SJCRH30 (cell line): ENCODE measurements at places on chromosomes 16 and 17. TPM values are rescaled to one million over a fixed set of nuclear protein-coding genes. Genes with fewer than 3 reads are reported as not detected.
A peak's percentile ranks its signal among the peaks of the same experiment; 100 is the strongest.

- DNase-seq = no peak
Measured at GRCh38 chr16:66254751-66255150, 111.7 kb upstream of the CDH5 start.

DNA sequence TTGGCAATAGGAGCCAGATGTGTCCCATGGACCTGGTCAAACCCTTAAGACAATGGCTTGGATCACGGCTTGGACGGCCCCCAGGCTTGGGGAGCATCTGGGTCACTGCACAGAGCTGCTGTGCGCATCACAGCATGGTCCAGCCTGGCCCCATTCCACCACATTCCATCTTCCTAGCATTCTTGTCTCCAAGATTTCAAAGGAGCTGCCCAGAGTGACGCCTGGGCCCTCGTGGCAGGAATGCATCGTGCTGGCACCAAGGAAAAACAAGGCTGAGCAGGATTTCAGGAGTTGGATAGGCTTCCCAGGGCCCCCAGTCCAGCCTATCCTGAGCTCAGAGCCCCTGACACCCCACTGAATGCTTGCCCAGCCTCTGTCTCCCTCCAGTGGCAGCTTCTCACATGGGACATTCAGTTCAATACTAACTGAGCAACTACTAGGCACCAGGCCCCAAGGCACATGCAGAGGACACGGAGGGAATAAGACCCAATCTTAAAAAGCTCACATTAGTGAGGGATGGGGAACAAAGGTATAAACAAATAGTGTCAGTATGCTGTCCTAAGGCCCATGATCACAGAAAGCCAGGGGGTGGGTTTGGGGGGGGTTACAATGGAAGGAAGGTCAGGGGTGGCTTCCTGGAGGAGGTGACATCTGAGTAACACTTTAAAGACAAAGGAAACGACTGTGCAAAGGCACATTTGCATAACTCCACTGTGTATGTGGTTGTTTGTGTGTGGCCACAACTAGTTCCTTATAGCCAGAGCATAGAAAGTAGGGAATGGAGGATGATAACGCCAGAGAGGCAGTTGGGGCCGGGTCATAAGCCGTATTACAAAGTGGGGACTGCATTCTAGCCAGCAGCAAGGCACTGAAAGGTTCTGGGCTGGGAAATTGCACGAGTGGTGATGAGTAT, 34.1 kb downstream of the TK2 start:
- no peak for DNase-seq

Gene MYO1C
- 17.9 and 19.1 TPM in 2 replicates for total RNA-seq

- DNase-seq = no peak
Measured at GRCh38 chr16:30699615-30700099, 686 bp downstream of the SRCAP start.

- DNase-seq = no peak
Measured at GRCh38 chr17:4020096-4020495, 55.9 kb upstream of the ATP2A3 start.

- DNase-seq = peak; percentile 4
Measured at GRCh38 chr17:4304417-4305027, 40.7 kb upstream of the ANKFY1 start.

DNA sequence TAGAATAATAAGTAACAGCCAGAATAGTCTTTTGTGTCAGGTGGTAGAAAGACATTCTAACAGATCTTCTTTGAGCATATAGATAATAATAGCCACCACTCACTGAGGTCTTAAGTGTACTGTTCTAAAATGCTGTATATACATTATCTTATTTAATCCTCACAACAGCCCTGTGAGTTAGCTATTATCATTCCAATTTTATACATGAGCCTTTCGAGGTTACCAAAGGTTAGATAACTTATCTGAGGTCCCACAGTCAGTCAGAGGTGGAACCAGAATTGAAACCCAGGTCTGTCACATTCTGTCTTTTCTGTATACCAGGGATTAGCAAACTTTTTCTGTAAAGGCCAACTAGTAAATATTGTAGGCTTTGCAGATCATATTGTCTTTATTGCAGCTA, 23.2 kb downstream of the REXO5 start:
- DNase-seq = no peak

Gene EVPL
- total RNA-seq = 0.63 and 1.1 TPM in 2 replicates

DNA sequence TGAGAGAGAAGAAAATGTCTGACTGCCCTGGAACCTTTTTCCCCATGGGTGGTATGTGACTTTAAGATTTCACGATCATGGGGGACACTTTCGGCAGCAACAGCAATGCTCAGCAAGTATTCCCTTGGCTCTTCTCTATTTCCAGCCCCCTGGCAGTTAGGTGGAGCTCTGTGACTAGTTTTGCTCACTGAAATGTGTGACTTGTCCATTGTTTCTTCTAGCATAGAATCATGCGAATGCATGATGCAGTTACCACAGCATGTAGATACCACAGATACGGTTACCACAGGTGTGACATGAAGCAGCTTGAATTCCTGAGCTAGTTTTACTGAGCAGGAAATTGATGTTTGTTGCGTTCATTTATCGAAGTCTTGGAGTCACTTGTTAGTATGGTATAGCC, 1034.5 kb upstream of the EEF2KMT start:
- DNase-seq = no peak

Gene SSTR5
- 3.7 and 4.5 TPM in 2 replicates for total RNA-seq
